ENCODE measurements at places on chromosomes 4 and X.
A peak's percentile ranks its signal among the peaks of the same experiment; 100 is the strongest.

GRCh38 chr4:32140636-32141035 lies 1420.5 kb downstream of the PCDH7 start:
- peak; percentile 97 for DNase-seq

- DNase-seq, result no peak
Measured at GRCh38 chr4:26204249-26204825, 116.5 kb upstream of the RBPJ start.

DNA sequence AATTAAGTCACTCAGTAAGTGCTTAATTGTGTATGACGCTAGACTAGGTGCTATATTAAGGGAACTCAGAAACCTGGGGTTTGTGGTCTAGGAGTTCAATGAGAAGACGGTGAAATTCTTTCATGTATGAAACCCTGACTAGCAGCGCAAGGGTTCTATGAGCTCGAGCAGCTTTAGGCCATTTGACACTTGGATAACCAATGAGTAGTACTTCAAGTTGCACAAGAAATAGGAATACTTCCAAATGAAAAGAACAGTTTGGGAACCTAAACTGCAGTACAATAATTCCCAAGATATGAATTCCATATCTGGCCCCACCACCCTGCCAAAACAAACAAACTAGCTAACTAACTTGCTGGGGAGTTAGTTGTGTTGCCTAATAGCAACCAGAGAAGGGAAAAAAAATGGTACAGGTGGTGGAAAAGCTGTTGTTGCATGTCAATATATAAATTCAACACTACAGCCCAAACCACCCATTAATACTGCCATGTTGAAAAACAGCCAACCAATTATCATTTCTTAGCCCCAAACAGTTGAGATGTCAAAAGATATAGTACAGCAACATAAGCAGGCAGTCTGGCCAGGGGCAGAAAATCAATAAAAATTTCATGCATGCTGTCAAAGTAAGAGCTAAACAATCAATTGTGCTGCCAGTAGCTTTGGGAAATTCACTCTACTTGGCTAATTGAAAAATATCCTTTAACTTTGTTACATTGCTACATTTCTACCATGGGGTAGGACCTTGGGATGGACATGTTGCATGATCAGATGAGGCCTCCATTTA lies 54.6 kb upstream of the MCF2 start:
- peak; percentile 89 for DNase-seq

DNA sequence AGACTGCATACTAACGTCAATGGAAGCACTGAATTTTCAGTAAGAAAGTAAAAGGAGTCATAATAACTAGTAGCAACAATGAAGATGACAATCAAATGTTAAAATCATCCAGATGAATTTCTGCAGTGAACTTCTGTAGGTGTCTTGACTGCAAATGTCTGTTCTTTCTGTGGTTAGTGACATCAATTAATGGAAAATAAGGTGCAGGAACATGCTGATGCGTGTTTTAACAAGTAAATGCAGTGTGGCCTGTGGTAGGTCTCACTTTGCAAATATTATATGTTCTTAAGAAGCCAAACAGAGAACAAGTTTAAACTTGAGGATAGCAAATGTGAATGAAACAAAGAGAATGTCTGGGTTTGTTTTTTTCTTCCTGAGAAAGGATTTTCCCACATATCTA lies 2.6 kb upstream of the DTHD1 start:
- no peak for DNase-seq

DNA sequence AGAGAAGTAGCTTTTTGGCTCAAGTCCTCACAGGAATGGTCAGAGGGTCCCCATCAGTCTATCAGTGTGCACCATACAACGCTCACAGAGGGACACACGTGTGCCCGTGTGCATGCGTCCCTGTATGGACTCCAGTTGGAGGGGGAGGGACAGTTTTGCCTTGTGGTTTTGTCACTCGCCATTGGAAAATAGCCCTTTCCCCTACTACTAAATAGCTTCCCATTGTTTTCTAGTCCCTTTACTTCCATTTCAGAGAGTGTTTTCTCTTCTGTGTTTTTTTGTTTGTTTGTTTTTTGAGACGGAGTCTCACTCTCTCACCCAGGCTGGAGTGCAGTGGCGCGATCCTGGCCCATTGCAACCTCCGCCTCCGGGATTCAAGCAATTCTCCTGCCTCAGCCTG lies 34.9 kb downstream of the WDR13 start:
- DNase-seq, result no peak

GRCh38 chrX:49915361-49916222 lies 6.8 kb upstream of the CLCN5 start:
- peak; percentile 35 for DNase-seq

DNA sequence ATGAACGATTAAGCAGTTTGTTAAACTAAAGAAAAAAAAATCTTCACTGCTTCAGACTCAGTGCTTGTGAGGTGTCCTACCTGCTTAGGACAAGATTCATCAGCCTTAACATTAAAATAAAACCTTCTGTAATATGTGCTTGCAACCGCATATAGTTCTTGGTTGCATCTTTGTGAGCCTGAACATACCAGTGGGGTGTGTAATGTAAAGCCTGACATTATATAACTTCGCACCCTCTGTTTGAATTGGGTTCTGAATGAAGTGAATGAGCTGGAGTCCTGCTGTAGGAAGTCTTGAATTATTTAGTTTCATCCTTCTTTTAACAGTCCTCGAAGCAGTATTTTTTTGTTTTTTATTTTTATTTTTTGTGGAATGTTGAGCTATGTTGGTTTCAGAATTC lies 3.1 kb downstream of the KDM6A start:
- DNase-seq, result peak; percentile 44

DNA sequence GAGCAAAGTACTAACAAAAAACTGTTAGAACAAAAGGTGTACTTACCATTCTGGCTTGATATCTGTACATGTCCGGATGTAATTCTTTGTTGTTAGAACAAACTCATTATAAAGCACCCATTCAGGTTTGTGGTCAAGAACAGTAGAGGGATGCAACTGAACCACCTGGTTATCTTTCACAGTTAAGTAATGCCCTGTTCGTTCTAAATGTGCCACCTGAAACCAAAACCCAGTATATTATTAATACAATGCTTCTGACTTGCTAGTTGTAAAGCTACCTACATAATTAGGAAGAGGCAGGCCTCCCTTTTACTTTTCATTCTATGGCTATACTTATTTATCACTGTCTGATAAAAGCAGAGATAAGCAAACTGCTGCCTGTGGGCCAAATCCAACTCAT lies 54.8 kb downstream of the DHX15 start:
- no peak for DNase-seq

DNA sequence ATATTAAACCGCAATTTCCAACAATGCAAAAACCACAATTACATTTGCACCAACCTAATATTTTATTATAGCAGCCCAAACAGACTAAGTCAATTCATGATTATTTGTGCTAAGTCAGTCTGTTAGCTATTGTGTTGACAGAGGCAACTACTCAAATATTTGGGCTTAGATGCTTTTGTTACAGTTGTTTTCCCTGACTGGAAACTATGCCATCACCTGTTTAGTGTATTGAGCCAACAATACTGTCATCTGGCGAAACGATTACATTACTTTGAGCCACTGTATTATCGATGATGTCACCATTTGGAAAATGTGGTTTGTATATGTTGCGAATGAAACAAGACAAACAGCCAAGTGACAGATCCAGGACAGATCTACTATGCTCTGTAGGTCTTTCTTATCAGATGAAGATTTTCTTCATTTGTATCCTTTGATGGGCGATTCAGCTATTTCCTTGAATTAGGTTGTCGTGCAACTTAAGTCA lies 38.7 kb upstream of the INTS6L start:
- no peak for DNase-seq

- DNase-seq, result no peak
Measured at GRCh38 chrX:45208121-45208856, 7.6 kb upstream of the DIPK2B start.

GRCh38 chr4:101306225-101306624 lies 41.1 kb downstream of the PPP3CA start:
- DNase-seq, result peak; percentile 79

Measured in fibroblast of lung (primary cell).